Activated effector memory CD4-positive, alpha-beta T cell treated with Interleukin-2 at 50 U/mL for 16 hours (primary cell): ENCODE measurements at places on chromosomes 5 and 9.

DNA sequence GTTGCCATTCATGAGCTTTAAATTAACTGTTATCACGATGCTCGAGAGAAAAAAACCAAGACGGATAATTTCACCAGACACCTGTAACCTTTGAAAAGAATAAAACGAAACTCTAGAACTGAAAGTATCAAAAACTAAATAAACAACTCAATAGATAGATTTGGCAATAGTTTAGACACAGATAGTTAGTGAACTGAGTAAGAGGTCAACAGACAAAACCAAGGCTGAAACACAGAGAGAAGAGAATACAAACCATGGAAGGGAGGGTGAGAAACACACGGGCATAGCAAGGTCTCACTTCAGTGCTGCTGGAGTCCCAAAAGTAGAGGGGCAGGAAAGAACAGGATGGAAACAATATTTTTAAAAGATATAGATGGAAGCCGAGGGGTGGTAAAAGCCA, 3.3 kb upstream of the OR2V1 start:
- DNase-seq, result no peak

- DNase-seq, result no peak
These were observed 8.5 kb downstream of the FBP1 start for GRCh38 chr9:94630833-94631232.

DNA sequence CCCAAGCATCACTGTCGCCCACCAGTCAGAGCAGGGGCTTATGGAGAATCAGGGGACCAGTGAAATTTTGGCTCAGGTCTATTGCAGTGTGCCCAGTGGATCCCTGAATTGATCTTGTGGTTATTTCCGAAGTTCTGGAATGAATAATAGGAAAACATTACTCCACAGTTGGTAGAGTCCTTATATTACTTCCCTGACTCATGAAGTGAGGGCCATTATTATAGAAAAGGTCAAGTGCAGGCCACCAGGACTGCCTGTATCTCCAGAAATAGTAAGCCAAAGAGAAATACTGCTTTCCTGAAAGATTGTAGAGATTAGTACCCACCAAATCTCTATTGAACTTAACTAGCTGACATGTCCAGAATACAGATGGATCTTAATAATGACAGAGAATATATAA, 335.0 kb downstream of the NPR3 start:
- DNase-seq, result no peak

GRCh38 chr5:1743769-1744085, 55.9 kb downstream of the MRPL36 start:
- no peak for DNase-seq

GRCh38 chr5:6803981-6804550, 90.8 kb downstream of the TENT4A start:
- no peak for DNase-seq

- DNase-seq, result no peak
These were observed 812 bp downstream of the CACFD1 start for GRCh38 chr9:133460405-133461175.

DNA sequence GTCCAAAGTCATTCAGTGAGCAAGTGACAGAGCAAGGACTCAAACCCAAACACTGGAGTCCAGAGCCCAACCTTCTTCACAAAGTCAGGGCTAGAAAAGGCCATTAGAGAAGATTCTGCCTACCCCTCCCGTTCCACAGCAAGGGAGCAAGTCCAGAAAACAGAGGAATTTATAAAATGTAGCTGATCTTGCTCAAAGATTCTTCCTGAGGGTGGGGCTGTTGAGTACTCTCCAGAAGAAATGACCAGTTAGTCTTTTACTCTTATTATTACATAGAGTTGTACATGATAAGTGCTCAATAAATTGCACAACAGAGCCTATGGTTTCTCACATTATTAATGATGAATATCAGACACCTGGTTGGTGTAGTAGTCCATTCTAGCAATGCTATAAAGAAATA, 39.3 kb upstream of the HMHB1 start:
- DNase-seq, result no peak

DNA sequence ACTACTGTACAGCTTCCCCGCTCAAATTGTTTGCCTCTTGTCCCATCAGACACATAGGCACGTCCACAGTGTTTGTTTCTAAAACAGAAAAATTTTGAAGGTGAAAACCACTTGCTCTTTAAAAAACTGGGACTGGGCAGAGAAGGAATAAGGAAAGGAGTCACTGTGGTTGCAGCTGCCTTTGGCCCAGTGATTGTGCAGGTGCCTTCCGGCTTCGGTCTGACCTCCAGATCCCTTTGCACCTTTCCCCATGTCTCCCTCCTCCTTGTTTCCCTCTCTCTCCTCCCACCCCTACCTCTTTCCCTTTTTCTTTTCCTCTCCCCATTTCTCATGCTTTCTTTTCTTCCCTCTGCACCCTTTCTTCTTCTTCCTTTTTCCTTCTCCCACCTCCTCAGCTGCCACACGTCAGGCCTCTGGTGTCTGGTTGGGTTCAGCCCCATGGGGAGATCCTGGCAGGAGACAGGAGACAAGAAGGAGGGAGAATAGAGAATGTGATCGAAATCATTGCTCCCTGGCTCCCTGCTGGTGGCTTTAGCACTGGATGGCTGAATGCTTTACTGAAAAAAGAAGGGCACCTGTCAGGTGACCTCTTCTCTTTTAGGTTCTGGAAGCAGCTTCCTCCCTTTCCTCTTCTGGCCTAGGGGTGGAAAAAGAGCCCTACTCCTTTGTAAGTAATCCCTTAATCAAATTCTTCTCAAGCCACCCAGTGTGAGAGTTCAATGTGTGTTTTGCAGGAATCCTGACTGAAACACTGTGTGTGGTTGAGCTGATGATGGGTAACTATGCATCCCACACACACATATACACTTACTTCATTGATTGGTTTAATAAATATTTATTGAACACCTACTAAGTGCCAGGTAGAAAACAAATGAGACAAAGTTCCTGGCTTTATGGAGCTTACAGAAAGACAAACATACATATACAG, 267.3 kb downstream of the MAST4 start:
- no peak for DNase-seq

DNA sequence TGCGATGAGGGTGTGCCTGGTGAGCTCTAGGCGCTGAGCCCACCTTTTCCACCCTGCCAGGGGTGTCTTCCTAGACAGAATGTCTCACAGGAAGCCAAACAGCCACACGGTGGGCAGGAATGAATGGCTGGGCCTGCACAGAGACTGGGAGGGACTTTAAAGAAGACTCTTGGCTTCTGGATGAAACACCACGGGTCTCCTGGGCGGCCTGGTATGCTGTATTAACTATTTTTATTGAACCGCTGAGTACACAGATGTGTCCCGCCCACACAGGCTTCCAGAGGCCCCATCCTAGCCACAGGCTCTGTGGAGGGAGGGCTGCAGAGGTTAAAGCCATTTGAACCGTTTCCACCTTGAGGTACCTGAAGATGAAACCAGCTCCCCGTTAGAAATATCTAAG, 115.2 kb upstream of the CXCL14 start:
- DNase-seq, result no peak
